ENCODE measurements at places on chromosomes 1 and 21.

DNA sequence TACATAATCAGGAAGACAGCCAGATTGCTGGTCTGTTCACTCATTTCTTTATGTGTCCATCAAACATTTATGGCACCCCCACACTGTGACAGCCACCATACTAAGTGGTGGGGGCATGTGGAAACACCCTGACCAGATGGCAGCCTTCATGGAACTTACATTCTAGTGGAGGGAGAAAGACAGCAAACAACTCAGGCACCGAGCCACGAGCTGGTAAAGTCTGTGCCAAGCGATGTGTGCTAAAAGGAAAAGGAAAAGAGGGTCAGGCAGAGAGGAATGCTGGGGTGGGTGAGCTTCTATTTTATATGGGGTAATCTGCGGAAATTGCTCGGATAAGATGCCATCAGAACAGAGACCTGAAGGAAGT is 33.2 kb upstream of the CD2 start:
- no peak for DNase-seq

- no peak for DNase-seq
These were observed 99.5 kb downstream of the TGFB2 start for GRCh38 chr1:218444588-218444987.

- DNase-seq: no peak
These were observed 92.9 kb downstream of the TRIM11 start for GRCh38 chr1:228313536-228314277.

DNA sequence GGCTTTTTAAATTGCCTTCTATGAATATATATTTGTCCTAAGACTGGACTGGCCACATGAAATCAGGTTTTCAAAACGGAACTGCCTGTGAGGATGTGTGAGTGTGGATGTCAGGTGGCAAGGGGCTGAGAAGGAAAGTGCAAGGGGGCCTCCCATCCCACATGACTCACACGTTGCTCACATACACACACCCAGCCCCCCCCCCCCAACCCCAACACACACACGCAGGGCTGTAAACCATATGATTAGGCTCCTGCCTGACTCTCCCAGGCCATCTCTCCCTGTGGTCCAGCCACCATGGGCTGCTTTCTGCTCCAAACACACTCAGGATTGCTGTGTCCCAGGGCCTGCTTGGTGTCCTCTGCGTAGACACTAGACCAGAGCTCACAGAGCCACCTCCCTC is 22.4 kb downstream of the DEGS1 start:
- DNase-seq: peak; percentile 29

GRCh38 chr1:51189421-51190073 is 46.5 kb upstream of the RNF11 start:
- peak; percentile 69 for DNase-seq

- DNase-seq: peak; percentile 95
These were observed 9.8 kb downstream of the PDXK start for GRCh38 chr21:43728467-43729390.

DNA sequence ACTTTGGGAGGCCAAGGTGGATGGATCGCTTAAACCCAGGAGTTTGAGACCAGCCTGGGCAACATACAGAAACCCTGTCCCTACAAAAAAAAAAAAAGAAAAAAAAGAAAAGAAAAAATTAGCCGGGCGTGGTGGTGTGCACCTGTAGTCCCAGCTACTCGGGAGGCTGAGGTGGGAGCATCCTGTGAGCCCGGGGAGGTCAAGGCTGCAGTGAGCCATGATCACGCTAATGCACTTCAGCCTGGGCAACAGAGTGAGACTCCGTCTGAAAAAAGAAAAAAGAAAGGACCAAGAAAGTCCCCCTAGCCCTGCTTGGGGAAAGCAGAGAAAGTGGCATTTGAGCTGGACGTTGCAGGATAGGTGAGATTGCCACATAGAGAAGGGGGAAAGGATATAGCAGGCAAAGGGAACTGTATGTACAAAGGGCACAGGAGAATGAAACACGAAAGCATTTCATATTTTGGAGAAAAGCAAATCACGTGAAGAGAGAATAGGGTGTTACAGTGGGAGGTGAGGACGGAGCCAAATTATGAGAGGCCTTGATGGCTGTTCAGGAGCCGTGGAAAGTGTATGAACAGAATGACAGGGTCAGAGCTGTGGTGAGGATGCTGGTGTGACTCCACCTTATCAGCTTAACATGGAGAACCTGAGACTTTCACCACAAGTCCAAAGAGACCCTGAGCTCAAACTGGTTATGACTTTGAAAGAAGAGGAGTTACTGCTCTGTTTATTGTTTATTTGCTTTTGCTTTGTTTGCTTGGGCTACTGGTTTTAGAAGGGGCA is 19.5 kb upstream of the LRIG2 start:
- DNase-seq: no peak

GRCh38 chr1:17494114-17494729 is 45.3 kb upstream of the ARHGEF10L start:
- DNase-seq: peak; percentile 34

GRCh38 chr1:54497338-54497737 is 50.7 kb upstream of the ACOT11 start:
- no peak for DNase-seq

- no peak for DNase-seq
These were observed 290.6 kb downstream of the NFIA start for GRCh38 chr1:61372944-61373343.

GRCh38 chr1:174671826-174672225 is 224.1 kb downstream of the GPR52 start:
- no peak for DNase-seq

All from fibroblast of gingiva (primary cell).